ENCODE measurements at places on chromosomes 6 and 20.

GRCh38 chr6:140393665-140394540 is 1019.5 kb upstream of the CITED2 start:
- no peak for DNase-seq

- no peak for DNase-seq
Measured at GRCh38 chr6:25418454-25419052, 139.4 kb downstream of the CARMIL1 start.

- no peak for DNase-seq
Measured at GRCh38 chr6:11497881-11498280, 39.7 kb upstream of the TMEM170B start.

GRCh38 chr6:155256122-155256795 is 7.6 kb upstream of the CLDN20 start:
- no peak for DNase-seq

GRCh38 chr6:13024616-13025015 is 303.7 kb downstream of the TBC1D7 start:
- DNase-seq: no peak

GRCh38 chr6:135286962-135287538 is 105.9 kb downstream of the MYB start:
- DNase-seq: no peak

GRCh38 chr20:52019313-52019712 is 172.3 kb downstream of the ZFP64 start:
- DNase-seq: no peak

GRCh38 chr6:170363255-170363654 is 56.7 kb downstream of the FAM120B start:
- no peak for DNase-seq

DNA sequence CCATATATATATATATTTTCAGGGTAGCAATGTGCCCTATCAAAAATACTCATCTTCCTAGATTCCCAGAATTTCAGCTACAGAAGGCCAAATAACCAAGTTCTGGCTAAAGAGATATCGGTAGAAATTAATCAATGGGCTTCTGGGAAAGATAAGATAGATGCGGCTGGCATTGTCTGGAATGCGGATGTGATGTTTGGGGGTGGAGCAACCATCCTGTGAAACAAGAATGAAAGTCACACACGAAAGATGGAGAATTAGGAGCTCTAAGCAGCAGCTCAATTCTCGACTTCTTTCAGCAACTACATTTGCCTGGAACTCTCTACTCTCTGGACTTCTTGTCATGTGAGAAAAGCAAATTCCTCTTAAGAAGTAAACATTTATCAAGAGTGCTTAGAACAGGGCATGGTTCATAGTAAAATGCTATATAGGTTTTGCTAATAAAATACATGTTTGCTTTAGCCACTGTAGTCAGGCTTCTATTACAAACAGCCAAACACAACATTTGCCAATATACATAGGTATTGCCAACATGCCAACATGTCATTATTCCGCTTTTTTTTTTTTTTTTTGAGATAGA is 90.8 kb downstream of the CLIC5 start:
- DNase-seq: no peak

- no peak for DNase-seq
Measured at GRCh38 chr6:134909701-134910592, 40.0 kb downstream of the ALDH8A1 start.

- no peak for DNase-seq
Measured at GRCh38 chr20:25015986-25016385, 23.4 kb upstream of the APMAP start.

GRCh38 chr6:52493669-52494068 is 73.5 kb downstream of the EFHC1 start:
- no peak for DNase-seq

DNA sequence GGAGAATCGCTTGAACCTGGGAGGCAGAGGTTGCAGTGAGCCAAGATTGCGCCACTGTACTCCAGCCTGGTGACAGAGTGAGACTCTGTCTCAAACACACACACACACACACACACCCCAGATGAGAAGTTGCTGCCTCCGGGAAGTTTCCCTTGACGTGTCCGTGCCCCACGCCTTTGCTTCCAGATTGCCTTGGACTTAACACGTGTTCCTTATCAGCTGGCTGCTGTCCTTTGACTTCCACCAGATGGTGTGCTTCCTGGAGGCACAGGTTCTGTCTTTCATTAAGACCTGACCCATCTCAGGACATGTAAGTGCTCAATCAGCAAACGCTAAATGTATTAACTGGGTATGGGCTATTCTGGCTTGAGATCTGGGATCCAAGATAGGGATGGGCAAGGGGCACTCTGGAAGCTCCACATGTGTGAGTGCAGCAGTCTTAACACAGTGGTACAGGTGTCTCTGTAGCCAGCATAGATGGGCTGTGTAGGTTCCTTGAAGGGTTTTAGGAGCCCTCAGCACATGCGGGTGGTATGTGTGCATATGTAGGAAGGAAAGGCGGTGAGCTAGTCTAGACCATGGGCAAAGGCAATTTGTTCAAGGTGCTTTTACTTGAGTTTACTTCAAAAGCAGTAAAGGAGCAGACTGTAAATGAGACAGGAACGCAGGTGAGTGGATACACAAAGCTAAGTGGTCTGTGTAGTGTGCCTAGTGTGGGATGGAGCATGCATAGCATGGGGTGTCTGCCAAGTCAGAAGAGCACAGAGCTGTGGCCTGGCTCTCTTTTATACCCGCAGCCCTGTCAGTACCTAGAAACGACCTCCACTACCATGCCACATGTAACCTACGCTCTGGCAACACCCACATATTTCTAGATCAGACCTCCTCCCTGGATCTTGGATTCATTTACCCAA is 11.6 kb downstream of the PIGT start:
- DNase-seq: no peak

DNA sequence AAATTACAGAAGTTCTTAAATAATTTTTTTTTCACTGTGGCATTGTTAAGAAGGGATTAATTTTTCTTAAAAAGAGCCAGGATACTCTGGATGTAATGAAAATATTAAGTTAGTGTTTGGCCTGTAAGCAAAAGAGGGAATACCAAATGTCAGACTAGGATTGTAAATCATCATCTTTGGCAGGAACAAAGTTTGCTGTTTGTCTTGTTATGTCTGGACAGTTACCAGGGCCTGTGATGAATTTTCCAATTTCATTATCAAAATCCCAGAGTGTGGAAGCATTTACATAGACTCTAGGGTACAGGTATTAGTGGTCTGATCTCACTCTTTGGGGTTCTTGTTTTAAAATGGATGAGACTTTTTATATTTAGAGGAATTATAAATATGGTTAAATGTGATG is 26.1 kb downstream of the CEP57L1 start:
- no peak for DNase-seq

- DNase-seq: no peak
Measured at GRCh38 chr6:149660028-149660427, 11.5 kb upstream of the KATNA1 start.

GRCh38 chr6:84625506-84625905 is 138.9 kb downstream of the TBX18 start:
- DNase-seq: no peak

DNA sequence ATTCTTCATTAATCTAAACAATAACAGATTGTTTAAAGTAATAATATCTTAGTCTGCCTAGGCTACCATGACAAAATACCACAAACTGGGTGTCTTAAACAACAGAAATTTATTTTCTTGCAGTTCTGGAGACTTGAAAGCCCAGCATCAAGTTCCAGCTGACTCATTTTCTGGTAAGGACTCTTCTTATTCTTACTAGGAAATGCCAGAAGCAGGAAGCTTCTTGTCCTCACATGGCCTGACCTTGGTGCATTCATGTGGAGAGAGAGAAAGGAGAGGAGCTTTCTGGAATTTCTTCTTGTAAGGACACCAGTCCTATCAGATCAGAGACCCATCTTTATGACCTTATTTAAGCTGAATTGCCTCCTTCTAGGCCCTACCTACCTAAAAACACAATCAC is 110.5 kb downstream of the ANKRD60 start:
- no peak for DNase-seq

- DNase-seq: no peak
Measured at GRCh38 chr20:34710861-34711574, 6.9 kb downstream of the TP53INP2 start.

DNA sequence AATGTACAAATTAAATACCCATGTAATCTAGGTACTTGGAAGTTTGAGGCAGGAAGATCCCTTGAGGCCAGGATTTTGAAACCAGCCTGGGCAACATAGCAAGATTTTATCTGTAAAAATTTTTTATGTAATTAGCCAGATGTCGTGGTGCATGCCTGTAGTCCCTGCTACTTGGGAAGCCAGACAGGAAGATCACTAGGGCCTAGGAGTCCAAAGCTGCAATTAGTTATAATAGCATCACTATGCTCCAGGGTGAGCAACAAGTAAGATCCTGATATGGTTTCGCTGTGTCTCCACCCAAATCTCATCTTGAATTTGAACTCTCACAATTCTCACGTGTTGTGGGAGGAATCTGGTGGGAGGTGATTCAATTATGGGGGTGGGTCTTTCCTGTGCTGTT is 535.8 kb downstream of the TENT5A start:
- no peak for DNase-seq

- no peak for DNase-seq
Measured at GRCh38 chr6:160161647-160161986, 40.0 kb downstream of the SLC22A1 start.

GRCh38 chr6:170222498-170223471 is 68.1 kb downstream of the DLL1 start:
- DNase-seq: no peak

- no peak for DNase-seq
Measured at GRCh38 chr6:4093288-4093687, 14.4 kb upstream of the FAM217A start.
